Fibroblast of the conjunctiva (primary cell): ENCODE measurements at places on chromosomes 4 and X.

- DNase-seq, result no peak
Observed at GRCh38 chrX:148380650-148381561, 119.5 kb upstream of the AFF2 start.

DNA sequence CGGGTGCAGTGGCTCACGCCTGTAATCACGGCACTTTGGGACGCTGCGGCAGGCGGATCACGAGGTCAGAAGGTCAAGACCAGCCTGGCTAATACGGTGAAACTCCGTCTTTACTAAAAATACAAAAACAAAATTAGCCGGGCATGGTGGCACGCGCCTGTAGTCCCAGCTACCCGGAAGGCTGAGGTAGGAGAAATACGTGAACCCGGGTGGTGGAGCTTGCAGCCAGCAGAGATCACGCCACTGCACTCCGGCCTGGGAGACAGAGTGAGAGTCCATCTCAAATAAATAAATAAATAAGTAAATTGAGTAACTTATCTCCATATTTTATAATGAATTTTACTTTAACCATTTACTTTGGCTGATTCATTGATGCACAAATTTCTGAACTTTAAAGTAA, 1913.3 kb downstream of the PCDH7 start:
- DNase-seq, result no peak

- no peak for DNase-seq
Observed at GRCh38 chr4:172794307-172794703, 374.3 kb upstream of the GALNT7 start.

DNA sequence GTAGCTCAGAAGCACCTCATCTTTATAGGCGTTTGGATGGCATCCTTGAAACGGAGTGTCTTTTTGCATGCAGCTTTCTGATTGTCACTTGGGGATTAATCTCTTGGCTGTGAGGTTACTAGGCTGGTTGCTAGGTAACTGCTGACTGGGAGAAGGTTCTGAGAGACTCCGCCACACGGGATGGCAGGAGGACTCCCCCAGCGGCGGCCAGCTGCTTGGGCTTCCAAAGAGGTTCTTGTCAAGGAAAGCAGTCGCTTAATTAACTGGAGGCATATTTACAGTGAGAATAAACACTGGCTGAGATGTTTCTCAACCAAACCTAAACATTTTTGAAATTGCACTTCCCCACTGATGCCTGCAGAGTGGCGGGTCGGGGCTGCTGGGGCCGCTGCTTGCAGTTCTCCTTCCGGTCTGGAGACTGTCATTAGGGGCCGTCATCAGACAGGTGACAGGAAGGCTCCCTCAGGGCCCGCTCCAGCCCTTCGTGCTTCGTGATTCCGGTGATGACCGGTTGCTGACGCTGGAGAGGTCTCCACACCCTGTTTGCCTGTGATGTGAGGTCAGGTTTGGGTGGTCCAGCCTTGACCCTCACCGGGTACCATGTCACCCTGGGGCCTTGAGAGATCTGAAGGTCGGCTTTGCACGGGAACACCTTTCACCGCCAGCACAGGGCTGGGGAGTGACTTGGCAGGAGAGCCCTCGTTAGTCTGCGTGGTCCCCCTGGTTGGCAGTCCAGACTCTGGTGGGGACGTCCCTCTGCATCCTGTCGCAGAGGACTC, 9.1 kb downstream of the NSG1 start:
- DNase-seq, result no peak

DNA sequence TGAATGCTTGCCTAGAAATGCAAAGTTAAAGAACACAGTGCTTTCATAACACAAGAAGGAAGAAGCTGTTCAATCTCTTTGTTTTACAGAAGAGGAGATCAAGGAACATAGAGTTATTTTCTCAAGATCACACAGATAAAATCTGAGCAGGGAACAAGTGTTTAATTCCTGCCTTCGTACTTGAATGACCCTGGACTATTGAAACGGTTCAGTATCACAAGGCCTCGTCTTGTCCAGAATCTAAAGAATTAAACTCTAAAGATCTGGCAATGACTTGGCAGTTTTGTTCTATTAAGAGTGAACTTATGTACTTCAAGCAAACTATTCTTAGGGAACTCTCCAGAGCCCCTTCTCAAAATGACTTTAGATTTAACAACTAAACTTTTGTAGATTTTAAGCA, 97.7 kb downstream of the ANXA5 start:
- DNase-seq, result no peak

- no peak for DNase-seq
Observed at GRCh38 chrX:154294791-154295574, at the start of gene TEX28. Gene TEX28, minus strand, starts transcription at chrX:154295124. Its CDS starts 3,007 bp downstream, at chrX:154292117.

GRCh38 chrX:42237956-42238355, 314.6 kb upstream of the CASK start:
- no peak for DNase-seq

GRCh38 chrX:18949291-18949943, 34.5 kb downstream of the PHKA2 start:
- no peak for DNase-seq

GRCh38 chr4:138414202-138414601, 172.1 kb upstream of the SLC7A11 start:
- no peak for DNase-seq

DNA sequence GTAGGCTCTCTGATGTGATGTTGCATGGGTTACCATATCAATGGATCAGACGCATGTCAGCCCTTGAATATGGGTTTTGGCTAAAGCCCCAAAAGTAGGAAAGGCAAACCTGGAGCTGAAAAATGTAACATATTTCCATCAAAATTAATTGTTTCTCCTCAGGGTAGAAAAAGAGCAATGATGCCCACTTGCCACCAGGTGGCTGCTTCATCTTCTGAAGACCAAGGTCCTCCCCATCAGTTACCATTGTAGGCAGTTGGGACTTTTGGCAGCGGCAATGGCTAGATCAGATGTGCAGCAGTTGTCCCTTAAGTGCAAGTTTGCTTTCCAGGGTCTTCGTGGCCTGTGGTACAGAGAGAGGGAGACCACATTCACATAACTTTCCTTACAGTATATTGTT, 118.2 kb downstream of the NAF1 start:
- DNase-seq, result no peak

- DNase-seq, result no peak
Observed at GRCh38 chr4:11408233-11408967, 20.3 kb downstream of the HS3ST1 start.

- DNase-seq, result no peak
Observed at GRCh38 chrX:30831082-30831481, 58.0 kb downstream of the TAB3 start.

DNA sequence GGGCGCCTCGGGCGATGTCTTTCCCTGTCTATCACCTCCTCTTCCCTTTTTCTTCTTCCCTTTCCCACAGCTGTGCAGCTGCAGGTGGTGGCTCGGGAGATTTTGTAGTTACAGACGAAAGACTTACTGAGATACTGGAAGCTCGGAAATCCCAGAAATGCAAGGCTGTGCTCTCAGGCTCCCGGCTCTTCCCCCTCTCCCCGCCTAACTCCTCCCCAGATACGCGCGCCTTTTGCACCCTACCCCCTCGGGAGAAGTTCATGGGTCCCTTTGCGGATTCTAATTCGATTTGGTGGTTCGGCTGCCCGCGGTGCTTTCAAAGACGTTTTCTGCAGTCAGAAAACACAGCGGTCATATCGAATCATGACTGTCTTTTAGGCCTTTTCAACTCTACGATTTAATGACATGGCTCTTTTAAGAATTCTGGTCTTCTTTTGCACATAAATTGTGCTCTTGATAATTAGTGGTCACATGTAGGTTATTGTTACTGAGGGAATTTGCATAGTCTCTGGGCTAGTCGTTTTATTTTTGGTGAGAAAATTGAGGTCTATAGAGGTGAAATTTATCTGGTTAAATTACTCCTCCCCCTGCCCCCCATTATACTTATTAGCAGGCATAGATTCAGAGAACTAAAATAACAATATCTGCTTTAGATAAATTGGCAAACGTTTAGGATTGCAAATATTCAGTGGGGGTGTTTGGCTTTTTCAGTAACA, 1.6 kb downstream of the SEPTIN11 start:
- DNase-seq, result no peak

GRCh38 chr4:169050284-169050683, 40.2 kb upstream of the CBR4 start:
- DNase-seq, result no peak

- DNase-seq, result no peak
Observed at GRCh38 chr4:36269533-36270173, 11.8 kb upstream of the DTHD1 start.

DNA sequence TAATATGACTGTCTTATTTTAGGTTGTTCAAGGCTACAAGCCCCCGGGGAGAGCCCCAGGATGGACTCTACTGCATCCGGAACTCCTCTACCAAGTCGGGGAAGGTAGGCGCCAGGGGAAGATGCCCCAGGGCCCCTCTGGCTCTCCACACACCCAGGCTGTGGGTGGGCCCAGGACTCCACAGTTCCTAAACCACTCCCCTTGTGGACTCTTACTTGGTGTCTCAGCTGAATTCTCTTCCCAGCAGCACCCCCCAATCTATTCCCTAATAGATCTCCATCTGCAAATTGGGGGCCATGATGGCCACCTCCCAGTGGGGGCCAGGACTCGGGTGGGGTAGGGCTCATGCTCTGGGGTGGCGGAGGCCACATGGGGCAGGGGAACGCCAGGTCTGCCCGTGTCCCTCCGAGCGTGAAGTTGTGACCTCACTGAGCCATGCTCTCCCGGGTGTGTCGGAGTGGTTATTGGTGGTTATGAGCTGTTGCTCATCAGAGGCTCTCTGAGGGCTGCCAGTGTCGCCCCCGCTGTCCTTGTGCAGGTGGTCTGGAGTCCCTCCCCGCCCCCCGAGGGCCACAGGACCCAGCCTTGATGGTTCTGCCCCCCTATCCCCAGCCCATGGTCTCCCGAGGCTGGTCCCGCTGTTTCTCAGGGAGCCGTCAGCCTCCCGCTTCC, 11.2 kb upstream of the ADD1 start:
- no peak for DNase-seq

- no peak for DNase-seq
Observed at GRCh38 chr4:71004281-71004851, 10.9 kb downstream of the DCK start.

- DNase-seq, result peak; percentile 56
Observed at GRCh38 chrX:134670134-134670924, 12.1 kb upstream of the PLAC1 start.

GRCh38 chr4:55546756-55547465, at the start of gene CLOCK:
Gene CLOCK, minus strand, starts transcription at chr4:55546909. Its CDS starts 64,124 bp downstream, at chr4:55482785.
- peak; percentile 84 for DNase-seq

DNA sequence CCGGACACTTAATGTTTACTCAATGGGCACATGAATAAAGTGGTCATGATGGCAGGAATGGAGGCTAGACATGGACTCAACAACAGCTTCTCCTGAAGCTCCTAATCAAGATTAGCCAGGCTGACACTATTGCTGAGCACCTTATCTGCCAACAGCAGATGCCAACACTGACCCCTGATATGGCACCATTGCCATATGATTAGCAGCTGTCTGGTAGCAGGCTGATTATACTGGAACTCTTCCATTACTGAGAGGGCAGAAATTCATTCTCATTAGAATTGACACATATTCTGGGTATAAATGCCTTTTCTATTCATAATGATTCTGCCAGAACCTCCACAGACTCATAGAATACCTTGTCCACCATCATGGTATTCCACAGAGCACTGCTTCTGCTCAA, 18.4 kb upstream of the AFF1 start:
- DNase-seq, result no peak

- no peak for DNase-seq
Observed at GRCh38 chr4:41981456-41981855, at the start of gene DCAF4L1. Gene DCAF4L1, plus strand, starts transcription at chr4:41981756. Its CDS starts 37 bp downstream, at chr4:41981793.

DNA sequence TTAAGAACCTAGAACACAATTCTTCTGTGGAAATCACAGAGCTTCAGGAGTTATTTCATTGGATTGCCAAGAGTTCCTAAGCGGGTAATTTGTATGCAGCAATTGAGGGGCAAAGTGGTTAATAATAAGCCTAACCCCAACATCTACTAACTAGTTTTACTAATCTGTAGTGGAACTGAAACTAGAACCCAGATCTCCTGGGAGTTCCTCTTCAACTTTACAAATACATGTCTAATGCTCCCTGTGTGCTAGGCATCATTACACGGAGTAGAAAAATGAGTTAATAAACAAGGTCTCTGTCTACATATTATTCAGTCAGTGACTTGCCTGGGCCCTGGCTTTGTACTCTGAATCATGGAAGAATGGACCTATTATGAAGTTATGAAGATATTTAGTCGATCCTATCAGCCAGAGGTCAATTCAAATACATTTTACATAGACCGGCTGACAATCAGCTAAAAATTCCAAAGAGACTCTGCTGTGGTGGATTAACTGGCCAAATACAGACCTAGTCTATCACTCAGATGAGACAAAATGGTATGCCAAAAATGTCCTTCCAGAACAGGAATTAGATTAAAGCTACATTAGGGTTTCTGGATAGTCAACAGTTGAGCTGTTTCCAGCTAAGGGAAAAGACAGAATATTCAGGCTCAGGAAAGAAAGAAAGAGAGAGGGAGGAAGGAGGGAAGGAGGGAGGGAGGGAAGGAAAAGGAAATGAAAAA, 326.0 kb downstream of the FBXW7 start:
- DNase-seq, result no peak

DNA sequence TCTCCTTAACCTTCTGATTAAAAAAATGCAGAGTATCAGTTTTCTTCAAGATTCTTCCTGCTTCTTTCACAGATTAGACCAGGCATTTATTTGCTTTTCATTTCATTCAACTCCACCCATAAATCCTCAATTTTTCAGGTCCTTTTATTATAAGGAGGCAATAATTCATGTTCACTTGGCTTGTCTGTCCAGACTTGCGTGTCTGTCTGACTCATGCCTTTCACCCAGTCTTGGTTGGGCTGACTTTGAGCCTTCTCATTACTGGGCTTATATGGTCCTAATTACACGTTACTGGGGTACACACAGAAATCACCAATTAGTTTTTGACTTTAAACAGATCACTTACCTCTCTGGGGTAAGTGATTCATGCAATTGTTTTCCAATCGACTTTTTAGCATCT, 48.8 kb upstream of the GALNT7 start:
- DNase-seq, result no peak

GRCh38 chr4:64713256-64713840, 304.1 kb upstream of the TECRL start:
- DNase-seq, result peak; percentile 0

- DNase-seq, result no peak
Observed at GRCh38 chr4:141356321-141356962, 135.7 kb downstream of the ZNF330 start.

GRCh38 chr4:183876268-183876934, 28.7 kb upstream of the STOX2 start:
- DNase-seq, result peak; percentile 56

GRCh38 chrX:83934220-83934619, 73.3 kb downstream of the CYLC1 start:
- DNase-seq, result no peak

DNA sequence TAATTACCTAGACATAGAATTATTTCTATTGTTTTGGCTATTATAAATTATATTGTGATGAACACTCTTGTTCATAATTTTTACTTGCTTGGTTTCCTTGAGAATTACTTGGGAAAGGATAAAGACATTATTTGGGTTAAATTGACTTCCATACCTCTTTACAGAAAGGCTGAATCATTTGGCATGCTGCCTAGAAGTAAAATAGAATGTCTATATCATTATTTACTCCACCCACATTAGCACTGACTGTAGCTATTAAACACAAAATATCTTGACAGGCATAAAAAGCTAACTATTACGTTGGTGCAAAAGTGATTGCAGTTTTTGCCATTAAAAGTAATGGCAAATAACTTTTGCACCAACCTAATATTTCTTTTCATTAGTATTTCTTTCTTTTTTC, 29.7 kb upstream of the ADH6 start:
- DNase-seq, result no peak

- no peak for DNase-seq
Observed at GRCh38 chr4:105433421-105433820, 40.4 kb downstream of the PPA2 start.
